ENCODE measurements at places on chromosomes 11 and 22.

- DNase-seq: peak; percentile 33
Observed at GRCh38 chr11:32792948-32793475, 1.4 kb downstream of the CCDC73 start.

DNA sequence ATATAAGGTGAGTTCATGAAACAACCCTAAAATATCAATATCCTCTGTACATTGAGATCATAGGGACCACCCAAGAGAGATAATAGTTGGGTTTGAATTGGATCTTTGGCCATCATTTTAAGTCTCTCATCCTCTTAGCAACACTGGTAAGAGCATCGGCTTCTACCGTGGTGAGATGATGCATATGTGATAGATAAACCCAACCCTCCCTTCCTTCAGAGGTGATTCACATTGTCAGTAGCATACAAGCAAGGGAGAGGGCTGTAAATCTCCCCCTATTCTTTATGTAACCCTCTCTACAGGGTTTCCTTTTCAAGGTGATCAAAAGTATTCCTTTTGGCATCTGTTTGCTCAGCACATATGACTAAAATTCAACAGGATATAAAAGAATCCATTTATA, 102.4 kb upstream of the MTMR2 start:
- DNase-seq: no peak

DNA sequence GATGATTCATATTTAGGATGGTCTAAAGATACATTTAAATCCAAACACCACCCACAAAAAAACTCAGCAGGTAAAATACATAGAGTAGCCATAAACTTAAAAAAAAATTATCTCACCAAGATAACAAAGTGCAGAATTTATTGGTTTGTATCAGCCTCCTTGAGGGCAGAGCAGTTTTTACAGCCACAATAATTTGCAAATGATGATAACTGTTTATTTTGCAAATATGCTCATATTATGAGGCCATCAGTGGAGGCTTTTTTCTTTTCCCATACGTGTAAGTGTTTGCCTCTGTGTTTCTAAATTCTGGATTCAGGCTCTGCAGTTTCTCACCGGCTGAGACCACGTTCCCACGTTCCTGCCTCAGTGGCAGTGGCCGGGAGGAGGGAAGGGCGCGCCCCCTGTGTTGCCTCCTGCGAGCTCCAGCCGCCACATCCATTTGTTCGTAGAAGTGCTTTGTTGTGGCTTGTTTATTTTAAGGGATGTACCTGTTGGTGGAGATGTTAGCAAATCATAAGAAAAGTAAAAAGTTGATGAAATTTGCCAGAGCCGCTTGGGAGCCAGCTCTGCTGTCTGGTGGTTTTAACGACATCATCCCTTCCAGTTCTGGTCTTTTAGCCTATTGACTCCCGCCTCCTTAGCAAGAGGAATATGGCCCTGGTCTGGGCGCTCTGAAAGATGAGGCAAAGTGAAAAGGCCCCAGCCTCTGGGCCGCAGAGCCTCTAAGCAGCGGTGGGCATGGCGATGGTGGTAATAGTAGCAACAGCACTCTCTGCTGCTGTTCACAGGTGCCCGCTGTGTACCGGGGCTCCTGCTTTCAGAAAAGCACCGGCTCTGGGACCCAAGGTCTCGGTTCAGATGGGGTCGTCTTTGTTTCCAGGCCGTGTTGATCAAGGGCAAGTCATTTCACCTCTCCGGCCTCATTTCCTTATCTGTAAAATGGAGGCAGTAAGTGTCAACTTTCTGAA, 66.7 kb upstream of the PPARA start:
- no peak for DNase-seq

DNA sequence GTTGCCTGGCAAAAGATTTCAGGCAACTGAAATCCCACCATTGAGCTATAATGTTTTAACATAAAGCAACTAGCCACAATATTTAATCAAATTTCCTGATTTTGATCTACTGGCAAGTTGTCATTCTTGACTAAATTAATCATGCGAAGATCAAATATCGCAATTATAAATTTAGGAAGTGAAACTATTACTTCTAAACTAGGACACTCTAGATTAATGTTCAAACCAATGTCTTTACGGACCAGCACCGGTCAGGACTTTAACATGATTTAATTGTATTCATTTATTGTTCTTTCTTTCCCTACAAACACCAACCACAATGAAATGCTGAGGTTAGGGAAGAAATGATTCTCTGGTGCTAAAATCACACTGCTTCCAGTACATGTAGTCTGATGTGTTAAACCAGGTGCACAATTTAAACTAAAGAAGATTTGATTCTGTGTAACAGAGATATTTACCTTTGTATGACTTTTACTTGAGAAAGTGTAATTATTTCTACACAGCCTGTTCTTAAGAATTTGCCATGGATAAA, 14.9 kb downstream of the GAS2 start:
- no peak for DNase-seq

GRCh38 chr11:60018058-60018457, 1.1 kb downstream of the OOSP4B start:
- DNase-seq: no peak

GRCh38 chr11:105689631-105690030, 79.8 kb downstream of the GRIA4 start:
- no peak for DNase-seq

- no peak for DNase-seq
Observed at GRCh38 chr11:19980388-19980787, 179.9 kb downstream of the DBX1 start.

DNA sequence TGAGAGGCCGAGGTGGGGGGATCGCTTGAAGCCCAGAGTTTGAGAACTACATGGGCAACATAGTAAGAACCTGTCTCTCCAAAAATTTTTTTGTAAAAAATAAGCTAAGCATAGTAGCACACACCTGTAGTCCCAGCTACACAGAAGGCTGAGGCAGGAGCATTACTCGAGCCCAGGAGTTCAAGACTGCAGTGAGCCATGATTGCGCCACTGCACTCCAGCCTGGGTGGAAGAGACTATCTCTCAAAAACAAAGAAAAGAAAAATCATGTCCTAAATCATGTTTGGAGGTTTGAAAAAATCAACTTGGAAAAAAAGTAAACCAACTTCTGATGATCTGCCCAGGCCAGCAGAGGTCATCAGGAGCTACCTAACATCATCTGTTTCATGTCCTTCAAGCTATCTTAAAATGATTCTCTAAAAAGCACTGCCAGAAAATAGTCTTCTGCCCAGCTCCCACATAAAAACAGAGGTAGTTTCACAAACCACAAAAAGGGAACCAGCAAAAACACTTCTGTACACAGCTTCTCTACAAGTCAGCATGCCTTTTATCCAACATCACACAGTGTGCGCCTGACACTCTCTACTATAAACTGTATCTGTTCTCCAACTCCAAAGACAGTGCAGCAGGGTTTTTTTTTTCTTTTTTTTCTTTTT, 165.0 kb downstream of the SOX6 start:
- no peak for DNase-seq

GRCh38 chr11:86787656-86788055, 12.7 kb upstream of the PRSS23 start:
- DNase-seq: no peak

DNA sequence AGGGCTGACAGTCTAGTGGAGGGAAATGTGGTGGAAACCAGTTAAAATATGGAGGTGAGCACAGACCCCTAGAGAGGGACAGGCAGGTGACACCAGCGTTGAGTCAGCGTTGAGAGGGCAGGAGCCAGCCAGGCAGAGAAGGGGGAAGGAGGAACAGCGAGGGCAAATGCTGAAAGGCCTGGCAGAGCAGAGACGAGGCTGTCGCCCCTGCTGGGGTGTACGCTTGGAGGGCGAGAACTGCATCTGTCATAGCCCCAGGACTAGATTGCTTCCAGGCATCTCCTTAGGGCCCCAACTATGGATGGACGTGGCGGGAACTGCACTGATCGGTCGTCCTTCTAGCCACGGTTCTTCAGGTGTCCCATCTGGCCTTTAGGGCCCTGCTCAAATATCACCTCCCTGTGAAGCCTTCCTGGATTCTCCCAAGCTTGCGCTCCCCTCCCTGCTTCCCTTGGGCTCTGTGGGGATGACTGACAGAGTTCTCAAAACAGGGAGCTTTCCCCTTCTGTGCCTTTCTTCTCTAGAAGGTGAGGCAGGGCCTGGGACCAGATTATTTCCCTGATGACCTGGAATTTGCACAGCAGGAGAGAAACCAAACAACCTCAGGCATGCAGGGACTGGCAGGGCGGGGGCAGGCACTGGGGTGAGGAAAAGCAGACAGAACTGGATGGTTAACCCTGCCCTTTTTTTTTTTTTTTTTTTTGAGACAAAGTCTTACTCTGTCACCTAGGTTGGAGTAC, 11.1 kb downstream of the SYNGR1 start:
- no peak for DNase-seq

GRCh38 chr11:96228473-96228891, 114.5 kb downstream of the MAML2 start:
- no peak for DNase-seq

DNA sequence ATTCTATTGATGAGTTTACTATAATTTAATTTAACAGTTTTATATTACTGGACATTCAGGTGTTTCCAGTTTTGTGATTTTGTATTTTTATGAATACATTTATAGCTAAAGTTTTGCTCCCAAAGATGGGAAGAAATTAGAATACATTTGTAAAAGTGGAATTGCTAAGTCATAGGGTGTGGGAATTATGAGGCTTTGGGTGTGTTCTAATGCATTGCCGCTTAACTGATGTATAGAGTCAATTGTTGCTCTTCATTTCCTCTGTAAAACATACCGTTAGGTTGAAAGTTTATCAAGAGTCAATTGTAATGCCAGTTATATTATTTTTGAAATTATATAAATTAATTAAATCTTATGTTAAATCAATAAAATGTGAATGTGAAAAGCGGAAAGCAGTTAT, 16.2 kb downstream of the PAAF1 start:
- no peak for DNase-seq

DNA sequence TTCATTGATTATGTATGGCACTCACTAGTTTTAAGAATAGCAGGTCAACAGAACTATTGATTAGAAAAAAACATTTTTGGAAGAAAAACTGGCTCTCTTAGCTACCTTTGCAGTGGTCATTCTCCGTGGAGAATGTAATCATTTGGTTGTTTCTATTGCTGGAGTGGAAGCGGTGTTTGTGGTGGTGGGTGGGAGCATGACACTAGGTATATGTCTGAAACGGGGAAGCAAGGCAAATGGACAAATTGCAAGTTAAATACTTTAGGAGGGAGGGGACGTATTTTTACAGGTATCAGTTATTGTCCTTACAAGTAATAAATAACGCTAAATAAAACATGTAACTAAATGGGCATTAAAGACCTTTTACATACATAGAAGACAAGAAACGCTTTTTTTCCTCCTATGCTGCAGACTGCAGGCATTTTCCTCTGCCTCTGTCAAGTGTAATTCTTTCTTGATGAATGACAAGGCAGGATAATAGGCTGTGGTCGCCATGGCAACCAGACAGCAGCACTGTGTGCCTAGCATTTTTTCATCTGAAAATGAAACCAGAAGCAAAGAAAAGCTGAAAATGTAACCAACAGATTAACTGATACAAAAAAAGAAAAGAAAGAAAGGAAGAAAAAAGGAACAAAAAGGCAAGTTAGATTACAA, 46.2 kb downstream of the BLID start:
- DNase-seq: no peak

DNA sequence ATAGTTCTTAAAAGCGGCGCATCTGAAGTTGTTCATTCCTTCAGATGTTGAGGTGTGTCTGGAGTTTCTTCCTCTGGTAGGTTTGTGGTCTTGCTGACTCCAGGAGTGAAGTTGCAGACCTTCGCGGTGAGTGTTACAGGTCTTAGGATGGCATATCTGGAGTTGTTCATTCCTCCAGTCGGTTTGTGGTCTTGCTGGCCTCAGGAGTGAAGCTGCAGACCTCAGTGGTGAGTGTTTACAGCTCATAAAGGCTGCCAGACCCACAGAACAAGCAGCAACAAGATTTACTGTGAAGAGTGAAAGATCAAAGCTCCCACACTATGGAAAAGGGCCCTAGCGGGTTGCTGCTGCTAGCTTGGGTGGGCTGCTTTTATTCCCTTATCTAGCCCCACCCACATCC, 201.7 kb upstream of the PDGFD start:
- DNase-seq: no peak

GRCh38 chr11:124887667-124888013, 10.0 kb downstream of the ROBO4 start:
- DNase-seq: no peak

DNA sequence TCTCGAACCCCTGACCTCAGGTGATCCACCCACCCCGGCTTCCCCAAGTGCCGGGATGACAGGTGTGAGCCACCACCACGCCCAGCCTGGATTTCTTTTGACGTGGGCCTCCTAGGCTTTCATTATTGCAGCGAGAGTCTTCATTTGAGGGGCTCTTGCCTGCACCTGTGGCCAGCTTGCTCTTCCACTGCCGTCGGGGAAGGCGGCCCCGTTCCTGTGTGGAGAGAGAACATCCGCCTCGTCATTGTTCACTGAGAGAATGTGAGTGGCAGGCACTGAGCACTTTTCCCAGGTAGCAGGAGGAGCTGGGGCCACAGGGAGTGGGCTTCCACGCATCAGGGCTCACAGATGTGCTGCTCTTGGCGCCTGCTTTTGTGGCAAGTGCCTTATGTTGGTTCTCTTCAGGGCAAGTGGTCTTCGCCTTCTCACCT, 365.0 kb downstream of the TBC1D22A start:
- no peak for DNase-seq

DNA sequence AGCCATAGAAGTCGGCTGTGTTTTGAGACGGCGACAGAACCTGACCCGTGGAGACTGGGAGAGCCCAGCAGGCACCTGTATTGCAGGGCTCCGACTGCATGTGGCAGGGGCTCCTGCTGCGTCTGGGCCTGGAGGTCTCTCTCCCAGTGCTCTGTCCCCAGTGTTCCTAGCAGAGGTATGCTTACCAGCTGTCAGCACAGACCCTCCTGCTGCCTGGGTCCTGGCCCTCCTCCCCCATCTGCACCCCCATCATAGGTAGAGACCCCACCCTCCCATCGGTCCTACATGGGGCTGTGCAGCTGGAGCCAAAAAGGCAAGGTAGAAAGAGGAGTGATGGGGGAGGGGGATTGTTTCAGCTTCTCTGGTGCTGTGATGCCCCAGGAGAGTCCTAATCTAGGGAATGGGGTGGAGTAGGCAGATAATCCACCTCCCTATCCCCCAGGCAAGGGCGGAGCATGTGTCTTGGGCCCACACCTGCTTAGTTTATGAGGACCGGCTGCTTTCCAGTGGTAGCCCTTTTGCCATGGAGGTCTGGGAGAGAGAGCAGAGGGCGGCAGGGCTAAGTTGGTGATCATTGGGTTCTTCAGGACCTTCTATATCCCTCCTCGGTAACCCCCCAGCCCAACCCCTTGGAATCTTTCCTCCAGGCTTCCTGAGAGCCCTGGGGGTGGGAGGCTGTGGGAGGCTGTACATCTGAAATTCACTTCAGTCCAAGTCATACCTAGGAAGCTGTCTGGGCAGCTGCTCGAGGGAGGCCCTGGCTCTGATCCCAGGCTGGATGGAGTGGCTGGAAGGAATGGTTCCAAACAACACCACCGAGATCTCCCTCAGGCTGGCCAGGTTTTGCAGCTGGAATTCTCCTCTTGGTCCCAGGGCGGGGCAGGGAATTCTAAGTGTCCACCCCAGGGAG, 5.3 kb downstream of the SLC7A4 start:
- DNase-seq: no peak

Measured in activated naive CD8-positive, alpha-beta T cell treated with anti-CD3 and anti-CD28 coated beads, Interleukin-2, amount 50 U/mL, for 16 hours (primary cell).